Umbilical cord (tissue), 2 donors: ENCODE measurements at places on chromosomes 12 and 14. TPM values are rescaled to one million over a fixed set of nuclear protein-coding genes. Genes with fewer than 3 reads are reported as not detected.

GRCh38 chr14:36741858-36742257, 80.2 kb downstream of the PAX9 start:
- DNase-seq = no peak

DNA sequence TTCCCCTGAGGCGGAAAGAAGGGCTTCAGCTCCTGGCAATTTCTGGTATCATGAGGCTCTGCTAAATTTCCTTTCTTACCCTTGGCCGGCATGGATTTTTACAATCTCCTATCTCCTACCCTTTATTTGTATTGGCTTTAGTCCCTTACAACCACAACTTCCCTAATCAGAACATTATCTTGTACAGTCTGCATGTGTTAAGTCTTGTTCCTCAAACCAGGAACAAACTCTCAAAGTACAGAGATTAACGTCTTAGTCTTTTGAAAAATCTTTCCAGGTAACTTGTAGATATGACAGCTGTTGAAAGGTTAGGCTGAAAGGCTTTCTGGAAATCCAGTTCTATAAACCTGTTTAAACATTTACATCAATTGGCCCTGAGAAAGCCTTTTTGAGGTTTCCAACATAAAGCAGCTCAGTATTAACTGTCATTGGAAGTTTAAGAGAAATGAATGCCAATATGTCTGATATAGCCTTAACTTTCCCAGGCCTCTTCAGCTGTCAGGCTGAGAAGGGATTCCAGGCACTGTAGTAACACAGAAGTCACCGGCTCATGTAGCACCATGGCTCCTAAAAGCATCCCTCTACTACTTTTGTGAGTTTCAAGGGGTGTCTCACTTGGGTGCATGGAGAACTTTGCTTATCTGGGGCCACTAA, 360.5 kb downstream of the FUT8 start:
- DNase-seq = peak; percentile 38

DNA sequence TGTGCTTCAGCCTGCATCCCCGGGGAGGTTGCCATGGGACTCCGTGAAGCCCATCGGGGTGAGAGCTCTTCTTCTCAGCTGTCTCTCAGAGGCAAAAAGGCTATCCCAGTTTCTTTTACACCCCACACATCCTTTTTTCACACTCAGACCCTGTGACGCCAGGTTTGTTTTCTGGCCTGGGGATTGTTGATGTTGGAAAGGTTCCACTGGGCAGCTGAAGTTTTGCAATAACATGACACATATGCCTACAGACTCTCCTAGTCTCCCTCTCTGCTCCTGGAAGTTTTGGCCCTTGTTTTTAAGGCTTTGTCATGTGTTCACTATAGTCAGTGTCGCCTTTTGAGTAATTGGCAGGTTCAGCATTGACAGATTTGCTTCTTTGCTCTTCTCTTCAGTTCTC, 118.6 kb downstream of the SMOC1 start:
- no peak for DNase-seq

DNA sequence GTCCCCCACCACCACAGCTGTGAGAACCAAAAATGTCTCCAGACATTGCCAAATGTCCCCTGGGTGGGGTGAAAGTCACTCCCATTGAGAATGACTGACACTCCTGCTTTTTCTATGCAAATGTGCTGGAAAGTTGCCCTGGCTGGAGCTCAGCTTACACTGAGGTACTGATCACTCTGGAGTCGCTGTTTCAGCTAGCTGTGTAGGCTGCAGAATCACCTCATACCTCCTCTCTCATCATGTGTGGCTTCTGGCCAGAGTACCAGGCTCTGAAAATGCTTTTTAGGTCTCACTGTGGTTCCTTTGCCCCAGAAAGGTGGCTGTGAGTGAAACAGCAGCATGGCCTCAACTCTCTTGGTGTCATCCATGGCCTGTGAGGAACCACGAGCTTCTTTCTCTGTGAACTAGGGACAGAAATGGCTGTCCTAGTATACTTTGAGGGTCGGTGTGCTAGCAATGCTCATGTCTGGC, 414.4 kb downstream of the DPF3 start:
- no peak for DNase-seq

DNA sequence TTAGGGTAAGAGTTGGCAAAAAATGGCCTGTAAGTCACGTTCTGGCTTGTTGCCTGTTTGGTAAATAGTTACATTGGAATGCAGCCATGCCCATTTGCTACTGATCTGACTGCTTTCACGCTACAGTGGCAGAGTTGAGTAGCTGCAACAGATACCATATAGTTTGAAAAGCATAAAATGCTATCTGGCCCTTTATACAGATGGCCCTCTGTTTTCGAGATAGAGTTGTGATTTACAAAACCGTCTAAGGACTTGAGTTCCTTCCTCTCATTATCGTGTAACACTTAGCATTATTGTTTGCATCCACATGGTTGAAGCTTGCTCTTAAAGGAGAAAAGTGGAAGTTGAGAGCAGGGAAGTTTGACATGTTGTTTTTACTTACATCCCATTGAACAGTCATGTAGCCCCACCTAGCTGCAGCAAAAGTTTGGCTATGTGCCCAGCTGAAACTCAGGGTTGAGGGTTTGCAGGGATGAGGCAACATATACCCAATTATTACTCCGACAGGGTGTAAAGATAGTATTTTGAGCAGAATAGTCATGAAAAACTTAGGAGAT, 11.3 kb upstream of the SCFD1 start:
- DNase-seq = peak; percentile 51

DNA sequence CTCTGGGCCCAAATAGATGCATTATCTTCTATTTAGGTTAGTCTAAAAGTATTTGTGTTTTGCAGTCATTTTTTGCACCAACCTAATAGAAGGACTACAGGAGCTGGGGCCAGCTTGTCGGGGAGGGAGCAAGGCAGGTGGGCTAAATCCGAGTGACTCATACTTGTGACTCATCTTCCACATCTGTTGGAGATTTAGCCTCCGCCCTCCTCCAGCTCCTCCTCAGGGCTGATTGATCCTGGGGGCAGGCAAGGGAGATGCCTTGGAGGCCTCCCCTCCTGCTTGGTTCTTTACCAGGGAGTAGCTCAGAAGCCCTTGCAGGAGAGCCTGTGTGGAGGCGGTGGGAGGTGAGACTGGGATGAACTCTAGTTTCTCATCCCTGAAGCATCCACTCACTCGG, 27.9 kb downstream of the RHOF start:
- peak; percentile 89 for DNase-seq

DNA sequence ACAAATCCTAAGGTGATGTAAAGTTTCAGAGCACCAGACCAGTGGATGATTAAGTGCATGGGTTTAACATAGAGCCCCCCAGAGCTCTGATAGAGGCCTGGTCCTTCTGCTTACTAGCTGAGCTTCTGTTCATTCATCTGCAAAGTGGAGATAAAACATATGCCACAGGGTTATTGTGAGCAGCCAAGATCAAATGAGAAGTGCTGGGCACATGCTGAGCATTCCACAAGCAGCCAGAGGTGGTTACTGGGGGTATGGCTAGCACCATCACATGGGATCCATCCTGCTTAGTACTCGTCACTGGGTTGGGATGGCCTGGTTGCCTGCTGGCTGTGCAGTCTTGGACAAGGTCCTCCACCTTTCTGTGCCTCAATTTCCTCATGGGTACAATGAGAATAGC, 18.0 kb upstream of the SMUG1 start:
- DNase-seq = peak; percentile 84

DNA sequence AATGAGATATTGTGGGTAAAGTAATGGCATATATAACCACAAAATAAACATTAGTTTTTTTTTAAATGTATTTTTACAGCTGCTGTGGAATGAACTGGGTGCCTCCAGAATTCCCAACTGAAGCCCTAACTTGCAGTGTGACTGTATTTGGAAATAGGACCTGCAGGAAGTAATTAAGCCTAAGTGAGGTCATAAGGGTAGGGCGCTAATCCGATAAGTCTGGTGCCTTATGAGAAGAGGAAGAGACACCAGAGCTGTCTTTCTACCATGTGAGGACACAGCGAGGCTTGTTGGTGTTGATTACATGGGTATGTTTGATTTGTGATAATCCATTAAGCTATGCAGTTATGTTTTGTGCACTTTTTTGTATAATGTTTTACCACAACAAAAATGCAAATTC, 136.8 kb downstream of the TPH2 start:
- DNase-seq = no peak

DNA sequence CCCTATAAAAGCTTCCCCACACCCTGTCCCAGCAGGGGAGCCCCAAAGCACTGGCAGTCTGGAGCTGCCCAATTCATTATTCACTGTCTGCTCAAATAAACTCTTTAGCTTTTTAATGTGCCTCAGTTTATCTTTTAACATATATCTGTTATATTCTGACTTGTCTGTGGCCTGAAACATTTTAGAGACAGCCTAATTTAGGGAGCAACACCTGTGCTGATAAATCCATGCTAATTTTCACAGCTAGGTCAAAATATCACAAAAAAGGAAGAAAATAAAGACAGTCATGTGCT, 32.9 kb downstream of the TMTC1 start:
- no peak for DNase-seq

DNA sequence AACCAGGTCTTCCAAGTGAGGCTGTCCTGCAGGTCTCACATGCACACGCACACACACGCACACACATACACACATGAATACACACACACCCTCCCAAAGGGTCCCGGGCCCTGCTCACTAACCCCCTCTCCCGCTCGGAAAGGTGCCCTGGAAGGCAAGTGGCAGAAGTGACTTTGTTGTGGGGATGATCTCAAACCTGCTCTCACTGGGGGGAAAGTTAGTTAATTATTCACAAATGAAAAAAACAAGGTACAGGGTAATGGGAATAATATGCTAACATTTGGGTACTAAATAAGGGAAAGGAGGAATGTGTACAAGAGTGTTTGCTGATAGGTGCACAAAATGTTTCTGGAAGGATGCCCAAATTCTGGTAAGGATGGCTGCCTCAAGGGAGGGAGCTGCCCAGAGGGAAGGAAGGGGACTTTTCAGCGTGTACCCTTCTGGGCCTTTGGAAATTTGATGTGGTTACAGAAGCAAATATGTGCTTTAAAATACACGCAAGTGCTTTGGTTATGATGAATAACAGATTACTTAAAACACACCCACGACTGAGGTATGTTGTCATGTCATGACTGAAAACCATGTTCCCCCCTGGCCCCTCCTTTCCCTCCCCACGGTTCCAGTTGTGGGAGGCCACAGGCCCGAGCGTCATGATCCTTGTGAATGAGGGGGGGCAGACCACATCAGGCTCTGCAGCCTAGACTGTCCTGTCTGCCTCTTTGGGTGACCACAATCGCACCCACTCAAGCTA, 43.3 kb upstream of the PLEKHG6 start:
- peak; percentile 50 for DNase-seq

DNA sequence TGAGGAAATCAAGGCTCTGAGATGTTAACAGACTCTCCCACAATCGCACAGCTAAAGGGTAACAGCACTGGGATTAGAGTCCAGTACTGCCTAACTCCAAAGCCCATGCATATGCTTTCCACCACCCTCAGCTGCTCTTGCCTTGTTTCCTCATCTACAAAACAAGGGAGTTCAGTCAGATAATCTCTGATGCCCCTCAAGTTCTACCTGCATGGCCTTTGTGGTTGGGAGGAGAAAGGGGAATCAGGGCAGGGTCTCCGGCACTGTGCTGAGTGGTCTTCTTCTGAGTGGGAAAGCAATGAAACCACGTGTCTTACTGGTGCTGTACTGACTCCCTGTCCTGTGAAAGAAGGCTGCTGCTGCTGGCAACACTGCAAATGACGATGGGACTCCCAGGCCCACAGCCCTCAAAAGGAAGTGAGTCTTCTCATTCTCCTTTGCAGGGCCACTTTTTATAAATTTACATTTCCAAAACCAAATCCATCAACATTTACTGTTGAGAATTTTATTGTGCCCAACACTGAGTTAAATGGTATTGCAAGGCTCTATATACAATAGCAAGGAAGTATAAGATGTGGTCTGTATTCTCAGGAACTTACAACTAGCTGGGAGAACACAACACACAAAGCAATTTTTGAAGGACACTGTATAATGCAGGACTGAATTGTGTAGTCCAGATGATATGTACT, 19.7 kb upstream of the DUSP16 start:
- no peak for DNase-seq

GRCh38 chr14:70955543-70956480, 48.6 kb downstream of the PCNX1 start:
- DNase-seq = peak; percentile 27

GRCh38 chr12:34295366-34296142, 273.3 kb downstream of the ALG10 start:
- DNase-seq = no peak

DNA sequence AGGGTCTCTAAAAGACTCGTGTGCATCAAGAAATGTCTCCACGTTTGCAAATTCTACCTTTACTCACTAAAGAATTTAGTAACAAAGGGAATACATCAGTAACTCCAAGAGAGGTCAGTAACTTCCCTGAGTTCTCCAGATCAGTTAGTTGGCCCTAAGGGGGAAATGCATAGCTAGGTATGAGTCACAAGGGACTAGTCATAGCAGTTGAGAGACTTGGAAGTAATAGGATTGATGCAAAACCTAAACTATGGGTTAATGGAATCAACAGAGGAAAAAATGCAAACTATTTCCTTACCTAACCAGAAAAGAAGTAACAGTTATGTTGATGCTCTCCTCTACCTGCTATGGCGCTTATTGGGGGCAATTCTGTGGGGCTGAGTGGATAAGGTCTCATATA, 148.8 kb upstream of the GARIN6 start:
- no peak for DNase-seq

DNA sequence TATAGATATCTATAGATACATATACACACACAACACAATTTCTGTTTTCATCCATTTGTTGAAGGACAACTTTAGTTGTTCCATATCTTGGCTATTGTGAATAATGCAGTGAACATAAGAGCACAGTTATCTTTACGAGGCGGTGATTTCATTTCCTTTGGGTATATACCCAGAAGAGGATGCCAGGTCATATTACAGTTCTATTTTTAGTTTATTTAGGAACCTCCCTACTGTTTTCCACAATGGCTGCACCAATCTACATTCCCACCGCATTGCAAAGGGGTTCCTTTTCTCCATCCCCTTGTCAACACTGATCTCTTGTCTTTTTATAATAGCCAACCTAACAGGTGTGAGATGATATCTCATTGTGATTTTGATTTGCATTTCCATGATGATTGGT, 143.4 kb upstream of the ARHGAP5 start:
- DNase-seq = peak; percentile 42

- DNase-seq = peak; percentile 77
Observed at GRCh38 chr14:64434528-64434927, 30.8 kb upstream of the AKAP5 start.

DLGAP5 gene
- total RNA-seq = 16.9 TPM

GUCY2C gene
- 0.72 TPM for total RNA-seq

ZFHX2 gene
- total RNA-seq = 0.96 TPM

ASCL1 gene
- total RNA-seq = not detected

FIGNL2 gene
- total RNA-seq = 0.48 TPM
